ENCODE measurements at places on chromosomes 11 and 22.

DNA sequence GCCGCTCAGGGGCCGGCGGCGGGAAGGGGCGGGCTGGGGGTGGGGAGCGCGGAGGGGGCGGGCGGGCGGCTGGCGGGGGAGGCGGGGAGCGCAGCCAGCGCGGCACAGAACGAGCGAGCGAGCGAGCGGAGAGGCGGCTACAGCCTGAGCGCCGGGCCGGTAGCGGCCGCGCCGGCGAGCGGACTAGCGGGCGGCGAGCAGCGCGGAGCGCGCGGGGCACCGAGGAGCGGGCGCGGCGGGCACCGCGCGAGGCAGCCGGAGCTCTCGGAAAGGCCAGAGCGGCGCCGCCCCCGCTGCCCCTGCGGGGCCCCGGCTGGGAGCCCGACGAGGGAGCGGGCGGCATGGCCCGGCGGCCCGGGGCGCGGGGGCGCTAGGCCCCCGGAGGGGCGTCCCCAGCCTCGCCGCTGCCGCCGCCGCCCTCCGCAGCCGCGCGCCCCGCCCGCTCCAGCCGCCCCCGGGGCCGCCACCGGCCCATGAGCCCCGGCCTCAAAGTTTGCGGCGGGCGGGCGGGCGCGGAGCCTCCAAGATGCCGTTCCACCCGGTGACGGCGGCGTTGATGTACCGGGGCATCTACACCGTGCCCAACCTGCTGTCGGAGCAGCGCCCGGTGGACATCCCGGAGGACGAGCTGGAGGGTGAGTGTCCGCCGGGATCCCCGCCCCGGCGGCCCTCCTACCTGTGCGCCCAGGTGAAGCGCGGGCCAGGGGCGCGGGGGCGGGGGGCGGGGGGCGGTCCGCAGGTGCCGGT is at the start of gene CABP7:
TSS of gene CABP7 (plus strand) at position 105 of the 747 bp plus-strand sequence. CDS start at position 527, 422 bp downstream.
- DNase-seq: no peak

GRCh38 chr11:71456831-71457230 is 3.8 kb downstream of the NADSYN1 start:
- no peak for DNase-seq

DNA sequence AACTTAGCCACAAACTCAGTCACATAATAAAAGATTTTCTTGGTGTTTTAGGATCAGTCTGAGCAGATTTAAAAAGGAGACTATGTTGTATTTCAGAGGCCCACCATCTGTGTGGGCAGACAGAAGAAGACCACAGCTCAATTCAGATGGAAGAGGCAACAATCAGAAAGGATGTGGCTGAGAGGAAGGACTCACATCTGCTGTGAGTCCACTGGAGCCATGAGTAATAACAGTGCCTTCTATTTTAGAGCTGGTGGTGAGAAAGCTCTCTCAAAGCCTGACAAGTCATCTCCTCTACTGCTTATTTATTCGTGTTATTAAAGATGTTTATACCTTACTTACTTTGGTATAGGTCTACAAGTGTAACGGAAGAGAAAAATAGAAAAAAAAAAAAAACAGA is 357.2 kb downstream of the OPCML start:
- DNase-seq: no peak

- no peak for DNase-seq
Measured at GRCh38 chr11:7281079-7281478, 29.4 kb downstream of the SYT9 start.

DNA sequence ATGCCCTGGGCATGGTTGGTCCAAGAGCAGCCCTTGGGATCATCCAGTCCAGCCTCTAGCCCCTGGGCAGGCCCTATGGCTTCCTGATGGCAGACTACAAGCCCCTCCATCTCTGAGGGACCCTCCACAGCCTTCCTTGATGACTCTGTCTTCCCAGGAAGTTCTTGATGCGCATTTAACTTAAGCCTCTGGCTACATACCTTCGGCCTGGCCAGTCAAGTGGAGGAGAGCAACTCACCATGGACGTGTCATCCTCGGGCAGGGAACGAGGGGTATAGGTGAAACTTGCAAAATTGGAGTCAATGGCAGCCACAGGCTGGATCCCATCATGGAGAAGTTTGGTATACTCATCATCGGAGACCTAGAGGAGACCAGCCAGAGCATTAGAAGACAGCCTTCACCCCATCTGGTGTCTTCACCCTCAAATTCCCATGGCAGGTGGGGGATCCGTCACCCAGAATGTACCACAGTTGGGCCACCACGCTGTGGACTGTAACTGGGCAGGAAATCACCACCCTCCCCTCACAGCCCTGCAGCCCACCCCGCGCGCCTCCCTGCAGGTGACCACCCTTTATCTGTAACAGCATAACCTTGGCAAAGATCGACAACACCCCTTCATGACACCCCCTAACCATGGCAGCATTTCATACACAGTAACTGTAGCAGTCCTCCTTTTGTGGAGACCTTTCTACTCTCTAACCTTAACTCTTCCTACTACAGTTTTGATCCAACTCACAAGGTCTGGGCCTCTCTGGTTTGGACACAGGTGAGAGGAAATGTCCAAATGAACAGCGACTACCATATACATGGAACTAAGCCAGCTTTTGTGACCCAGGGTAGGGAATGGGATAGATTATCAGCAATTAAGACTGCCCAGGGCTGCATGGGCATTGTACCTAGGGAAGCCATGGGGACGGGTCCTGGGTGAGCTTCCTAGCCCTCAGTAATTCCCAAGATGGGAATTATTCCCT is 91.7 kb downstream of the PDE2A start:
- no peak for DNase-seq

DNA sequence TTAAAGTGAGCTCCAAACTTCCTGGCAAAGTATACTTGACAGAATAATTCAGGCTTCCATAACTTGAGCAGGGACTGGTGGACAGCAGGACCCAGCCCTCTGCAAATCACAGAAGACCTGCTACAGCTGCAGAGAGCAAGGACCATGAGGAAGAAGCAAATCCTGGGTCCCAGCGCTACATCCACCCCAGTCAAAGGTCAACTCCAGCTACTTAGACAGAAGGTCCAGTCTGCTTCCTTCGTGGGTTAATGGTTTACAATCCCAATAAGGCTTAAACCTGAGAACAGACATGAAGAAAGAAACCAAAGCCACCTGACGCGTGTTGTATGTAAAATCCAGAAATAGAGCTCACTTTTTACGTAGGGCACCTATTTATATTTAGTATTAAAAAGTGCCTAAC is 57.7 kb downstream of the SHANK2 start:
- DNase-seq: no peak

DNA sequence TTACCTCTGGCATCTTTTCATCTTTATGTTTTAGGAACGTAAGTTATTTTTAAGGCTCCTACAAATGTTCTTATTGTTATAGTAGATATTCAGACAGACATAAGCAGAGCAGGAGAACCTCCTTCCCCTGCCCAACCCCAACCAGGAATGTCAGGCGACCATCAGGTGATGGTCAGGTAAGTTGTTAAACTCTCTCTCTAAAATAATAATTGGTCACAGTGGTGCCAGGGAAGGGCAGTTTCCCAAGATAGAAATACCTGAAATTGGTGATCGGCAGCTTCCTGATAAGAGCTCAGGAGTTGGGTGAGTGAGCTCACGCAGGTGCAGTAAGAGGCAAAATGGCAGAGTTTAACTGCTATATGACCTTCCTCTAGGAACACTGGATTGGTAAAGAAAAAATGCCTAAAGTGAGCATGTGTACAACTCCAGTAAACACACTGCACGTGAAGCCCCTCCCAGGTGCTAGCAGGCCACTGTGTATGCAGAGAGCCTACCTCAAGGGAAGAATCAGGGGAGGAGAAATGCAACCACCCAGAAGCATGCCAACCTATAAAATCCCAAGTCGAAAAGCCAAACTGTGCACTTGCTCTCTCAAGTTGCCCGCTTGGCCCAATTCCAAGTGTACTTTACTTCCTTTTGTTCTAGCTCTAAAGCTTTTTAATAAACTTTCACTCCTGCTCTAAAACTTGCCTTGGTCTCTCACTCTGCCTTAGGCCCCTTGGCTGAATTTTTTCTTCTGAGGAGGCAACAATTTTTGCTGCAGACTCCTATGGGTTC is 273.9 kb downstream of the SBF2 start:
- no peak for DNase-seq

GRCh38 chr11:32729976-32730375 is 64.5 kb downstream of the CCDC73 start:
- DNase-seq: no peak

GRCh38 chr11:67371189-67371910 is 2.0 kb downstream of the CLCF1 start:
- no peak for DNase-seq

- no peak for DNase-seq
Measured at GRCh38 chr11:43872995-43873394, 7.6 kb upstream of the ALKBH3 start.

- no peak for DNase-seq
Measured at GRCh38 chr11:60528934-60529333, 13.7 kb downstream of the MS4A13 start.

DNA sequence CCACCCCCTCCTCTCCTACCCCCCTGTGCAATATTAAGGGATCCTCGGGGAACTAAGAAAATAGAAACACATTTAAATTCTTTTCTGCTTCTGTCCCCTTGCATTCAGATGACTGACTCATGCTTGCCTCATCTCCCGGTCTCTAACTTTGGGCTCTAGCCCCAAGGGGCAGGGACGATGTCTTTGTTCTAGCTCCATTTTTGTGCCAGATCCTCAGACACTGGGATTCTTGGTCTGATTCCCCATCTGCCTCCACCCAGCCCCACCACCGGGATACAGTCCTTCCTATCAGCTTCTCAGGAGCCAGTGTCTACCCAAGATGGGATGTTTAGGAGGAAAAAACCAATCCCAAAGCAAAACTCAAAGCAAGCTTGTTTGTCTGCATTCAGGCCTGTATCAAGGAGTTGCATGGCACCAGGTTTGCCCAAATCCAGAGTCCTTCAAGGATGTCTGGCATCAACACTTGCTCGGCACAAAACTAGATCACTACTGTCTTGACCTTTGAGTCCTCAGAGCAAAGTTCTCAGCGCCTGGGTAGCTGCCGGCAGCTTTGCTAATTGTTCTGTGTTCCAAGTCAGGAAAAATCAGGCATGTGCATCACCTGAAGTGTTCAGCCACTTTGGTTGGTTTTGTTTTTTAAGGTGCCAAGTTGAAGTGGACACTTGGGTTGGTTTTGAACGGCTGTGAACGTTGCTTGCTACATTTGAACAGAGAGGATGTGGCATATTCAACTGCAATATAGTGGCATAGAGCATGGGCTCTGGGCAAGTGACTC is 212.8 kb downstream of the DSCAML1 start:
- no peak for DNase-seq

- no peak for DNase-seq
Measured at GRCh38 chr11:76102802-76103201, 103.5 kb downstream of the WNT11 start.

DNA sequence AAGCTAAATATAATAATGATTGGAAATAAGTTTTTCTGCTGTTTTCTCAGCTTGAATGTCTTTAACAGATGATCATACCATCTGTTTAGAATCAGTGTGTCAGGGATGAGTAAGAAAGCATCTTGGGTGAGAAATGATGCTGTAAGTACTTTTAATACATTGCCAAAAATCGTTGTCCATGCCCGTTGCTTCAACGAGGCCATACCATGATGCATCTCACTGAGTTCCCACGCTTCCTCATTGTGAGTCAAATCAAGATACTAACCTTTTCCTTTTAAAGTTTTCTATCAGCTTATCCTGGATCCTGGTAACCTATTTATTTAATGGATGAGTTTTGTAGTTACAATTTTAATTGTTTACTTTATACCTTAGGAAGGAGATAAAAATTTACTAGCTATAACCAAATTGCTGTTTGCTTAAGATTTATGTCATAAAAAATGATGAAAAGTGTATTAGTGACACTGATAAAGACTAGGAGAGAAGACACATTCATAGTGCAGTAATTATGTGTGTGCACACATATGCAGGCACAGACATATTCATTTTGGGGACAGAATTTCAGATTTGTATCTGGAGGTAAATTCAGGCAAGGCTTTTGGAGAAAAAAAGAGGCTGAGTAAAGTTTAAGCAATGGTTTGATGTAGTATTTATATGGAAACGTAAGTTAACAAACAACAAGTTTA is 154.8 kb downstream of the UVRAG start:
- peak; percentile 65 for DNase-seq

DNA sequence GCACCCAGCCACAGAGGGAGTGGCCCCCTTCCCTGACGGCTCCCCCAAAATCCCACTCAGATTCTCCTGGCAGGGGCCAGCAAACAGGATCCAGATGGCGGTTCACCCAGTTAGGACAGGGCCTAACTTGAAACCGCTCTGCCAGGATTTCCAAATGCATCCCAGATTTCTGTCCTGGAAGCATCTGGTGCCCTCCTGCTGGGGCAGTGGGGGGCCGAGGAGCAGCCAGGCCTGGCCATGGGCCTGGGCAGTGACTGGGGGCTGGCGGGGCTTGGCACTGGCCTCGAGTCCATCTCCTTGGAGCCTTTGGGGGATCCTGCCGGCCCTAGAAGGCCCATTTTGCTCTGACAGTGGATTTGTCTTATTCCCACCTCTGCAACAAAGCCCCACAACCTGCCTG is 17.9 kb upstream of the EMID1 start:
- DNase-seq: no peak

DNA sequence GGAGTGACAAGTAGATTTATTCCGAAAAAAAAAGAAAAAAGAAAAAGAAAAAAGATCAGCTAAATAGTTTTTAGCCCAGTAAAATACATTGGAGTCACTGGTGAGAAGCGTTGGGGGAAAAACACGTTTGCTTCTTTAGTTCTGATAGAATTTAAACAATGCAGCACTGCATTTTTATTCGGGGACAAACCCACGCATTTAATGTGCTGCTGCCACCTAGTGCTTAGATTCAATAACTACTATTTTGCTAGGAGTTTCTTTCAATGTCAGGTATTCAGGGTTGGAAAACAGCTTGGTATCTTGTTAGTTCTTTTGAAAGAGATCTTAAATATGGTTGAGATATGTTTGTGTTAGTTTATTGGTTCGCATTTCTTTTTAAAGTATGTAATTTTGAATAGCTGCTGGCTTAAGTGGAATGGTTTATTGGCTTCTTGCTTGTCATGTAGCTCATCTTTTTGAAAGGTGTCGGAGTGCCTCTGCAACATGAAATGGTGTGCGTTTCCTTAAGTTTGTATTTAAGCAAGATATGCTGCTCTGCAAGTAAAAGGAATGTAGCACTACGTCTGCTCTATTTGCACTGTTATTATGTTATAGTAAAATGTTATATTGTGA is 41.9 kb downstream of the SVIP start:
- peak; percentile 14 for DNase-seq
